ENCODE measurements at places on chromosomes 5 and 9. TPM values are rescaled to one million over a fixed set of nuclear protein-coding genes. Genes with fewer than 3 reads are reported as not detected.

DNA sequence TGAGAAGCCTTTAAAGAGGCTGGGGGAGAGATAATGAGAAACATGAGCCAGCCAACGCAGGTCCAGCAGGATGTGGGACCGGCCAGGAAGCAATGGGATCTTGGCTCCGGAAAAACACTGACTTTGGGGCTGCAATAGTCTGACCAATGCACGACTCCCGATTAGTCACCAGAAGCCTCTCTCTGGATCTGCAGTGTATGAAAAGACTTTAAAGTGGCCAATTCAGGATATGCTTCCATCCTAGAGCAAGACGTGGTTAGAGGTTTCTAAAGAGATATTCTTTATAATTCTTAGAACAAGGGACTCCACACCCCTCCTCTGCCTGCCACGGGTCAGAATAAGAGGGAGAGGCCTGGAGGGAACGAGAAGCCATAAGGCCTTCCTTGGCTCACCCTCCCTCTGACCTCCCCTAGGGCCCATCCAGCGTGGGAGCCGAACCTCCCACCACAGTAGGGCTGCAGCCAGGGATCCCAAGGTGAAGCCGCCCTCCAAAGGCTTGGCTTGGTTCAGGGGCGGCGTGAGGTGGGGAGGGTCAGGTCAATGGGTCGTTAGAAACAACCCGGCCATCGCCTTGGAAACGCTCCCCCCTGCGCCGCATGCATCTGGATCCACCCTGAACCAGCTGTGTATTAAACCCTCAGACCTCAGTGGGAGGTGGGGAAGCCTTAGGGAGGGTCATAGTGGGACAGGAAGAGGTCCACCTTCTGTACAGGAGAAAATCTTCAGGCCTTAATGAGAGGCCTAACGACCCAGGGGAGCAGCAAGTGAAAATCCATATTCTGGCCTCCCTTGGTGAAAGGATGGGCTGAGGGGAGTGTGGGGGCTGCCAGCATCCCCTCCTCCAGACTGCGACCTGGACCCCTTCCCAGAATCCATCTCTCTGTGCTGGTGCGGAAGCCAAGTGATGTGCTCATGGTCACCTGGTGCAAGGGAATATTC, 11.1 kb downstream of the FGF1 start:
- H3K36me3 ChIP-seq = no peaks in the 10 kb centered on the region
- peak; percentile 80 for DNase-seq
- H3K27me3 ChIP-seq = no peaks in the 10 kb centered on the region
- H3K4me1 ChIP-seq = peaks cover 36% of the 10 kb centered on the region
- no peak overlapping the region for H3K4me3 ChIP-seq

DNA sequence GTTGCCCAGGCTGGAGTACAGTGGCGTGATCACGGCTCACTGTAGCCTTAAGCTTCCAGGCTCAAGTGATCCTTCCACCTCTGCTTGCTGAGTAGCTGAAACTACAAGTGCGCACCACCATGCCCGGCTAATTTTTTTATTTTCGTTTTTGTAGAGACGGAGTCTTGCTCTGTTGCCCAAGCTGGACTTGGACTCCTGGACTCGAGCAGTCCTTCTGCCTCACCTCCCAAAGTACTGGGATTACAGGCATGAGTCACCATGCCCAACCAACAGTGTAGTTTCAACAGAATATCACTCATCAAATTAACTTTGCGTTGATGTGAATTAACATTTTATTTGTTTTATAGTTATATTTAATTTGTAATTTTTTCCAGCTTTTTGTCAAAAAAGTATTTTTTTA, 45.3 kb downstream of the WDR70 start:
- H3K27me3 ChIP-seq = no peaks in the 10 kb centered on the region
- no peaks in the 10 kb centered on the region for H3K4me1 ChIP-seq
- H3K4me3 ChIP-seq = no peak overlapping the region
- DNase-seq = peak; percentile 8
- no peak overlapping the region for H3K27ac ChIP-seq
- H3K36me3 ChIP-seq = no peaks in the 10 kb centered on the region

DNA sequence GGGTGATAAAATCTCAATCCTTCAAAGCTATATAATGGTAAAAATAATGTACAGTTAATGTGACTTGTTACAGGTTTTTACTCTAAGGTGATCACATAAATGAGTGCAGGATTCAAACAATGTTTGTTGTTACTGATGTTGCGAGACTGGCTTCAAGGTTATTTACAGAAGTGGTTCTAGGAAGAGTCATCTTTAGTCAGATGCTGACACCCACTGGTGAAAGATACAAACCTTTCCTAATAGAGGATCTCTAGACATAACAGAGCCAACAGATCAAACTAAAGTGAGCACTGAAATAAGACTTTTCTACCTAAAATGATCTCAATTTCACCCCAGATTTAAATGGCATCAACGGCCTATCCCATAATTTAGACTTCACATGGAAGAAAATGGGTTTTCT, 20.2 kb downstream of the ARSB start:
- no peaks in the 10 kb centered on the region for H3K27me3 ChIP-seq
- H3K36me3 ChIP-seq = no peaks in the 10 kb centered on the region
- H3K4me1 ChIP-seq = no peaks in the 10 kb centered on the region
- no peak overlapping the region for H3K27ac ChIP-seq
- DNase-seq = peak; percentile 64
- no peak overlapping the region for H3K4me3 ChIP-seq

DNA sequence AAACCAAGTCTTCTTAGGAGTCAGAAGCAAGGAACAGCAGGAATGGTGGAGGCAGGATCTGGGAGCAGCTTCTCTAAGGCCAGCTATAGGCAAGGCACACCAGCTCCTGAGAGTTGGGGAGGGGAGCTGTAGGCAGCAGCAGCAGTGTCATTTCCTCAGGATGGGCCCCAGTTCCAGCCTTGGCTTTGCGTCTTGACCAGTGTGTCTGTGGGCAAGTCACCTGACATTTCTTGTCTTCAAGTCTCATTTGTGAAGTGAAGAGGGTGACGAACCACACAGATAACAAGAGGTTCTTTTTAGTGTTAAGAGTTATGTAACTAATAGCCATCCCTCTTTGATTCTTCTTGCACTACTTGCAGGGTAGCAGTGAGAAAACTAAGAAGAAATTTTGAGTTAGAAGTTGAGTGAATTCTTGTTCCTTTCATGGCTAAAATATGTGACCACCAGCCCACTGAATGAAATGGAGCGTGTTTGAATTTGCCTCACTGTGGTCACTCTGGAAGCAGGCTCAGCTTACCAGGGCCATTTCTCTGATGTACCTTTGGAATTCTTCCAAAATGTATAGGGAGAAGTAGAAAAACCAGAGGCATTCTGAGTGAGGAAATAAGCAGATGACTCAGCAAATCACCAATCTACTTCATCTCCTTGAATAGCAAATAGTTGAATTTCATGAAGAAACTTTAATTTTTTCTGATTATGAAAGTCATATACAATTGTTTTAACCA, 42.4 kb downstream of the RHOBTB3 start:
- peaks cover 11% of the 10 kb centered on the region for H3K4me1 ChIP-seq
- no peak overlapping the region for H3K4me3 ChIP-seq
- H3K27me3 ChIP-seq = no peaks in the 10 kb centered on the region
- DNase-seq = peak; percentile 68

- H3K27me3 ChIP-seq = 0 out of 2 replicates have a peak, but pooled peaks cover 1% of the 10 kb centered on the region
- H3K27ac ChIP-seq = no peak within 1 kb of the TSS
- H3K4me1 ChIP-seq = no peaks in the 10 kb centered on the region
- H3K36me3 ChIP-seq = no peaks in the 10 kb centered on the region
- no peak within 1 kb of the TSS for H3K4me3 ChIP-seq
- DNase-seq = no peak
These were observed at the start of gene DBH for GRCh38 chr9:133635533-133636531. TSS of gene DBH (plus strand) at chr9:133636363. CDS start at chr9:133636372, 9 bp downstream.

Gene C5orf34
- total RNA-seq = 9.8 TPM

DNA sequence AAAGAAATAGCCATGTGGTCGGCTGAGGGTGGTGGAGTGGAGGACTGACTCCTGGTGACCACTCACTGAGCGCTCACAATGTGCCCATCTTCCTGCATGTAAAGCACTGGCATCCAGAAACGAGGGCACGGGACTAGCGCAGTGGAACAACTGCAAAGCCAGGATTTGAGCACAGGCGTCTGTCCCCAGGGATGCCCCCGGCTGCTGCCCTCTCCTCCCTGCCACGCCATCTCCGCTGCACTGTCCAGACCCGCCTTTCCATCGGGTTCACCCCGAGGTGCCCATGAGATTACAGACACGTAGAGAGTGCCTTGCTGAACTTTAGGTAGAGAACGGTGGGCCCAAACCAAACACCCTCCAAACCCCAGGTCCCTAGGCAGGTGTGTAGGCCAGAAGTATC, 44.7 kb downstream of the PRRT1B start:
- H3K27ac ChIP-seq = no peak overlapping the region
- DNase-seq = no peak
- H3K27me3 ChIP-seq = no peaks in the 10 kb centered on the region
- no peak overlapping the region for H3K4me3 ChIP-seq

DNA sequence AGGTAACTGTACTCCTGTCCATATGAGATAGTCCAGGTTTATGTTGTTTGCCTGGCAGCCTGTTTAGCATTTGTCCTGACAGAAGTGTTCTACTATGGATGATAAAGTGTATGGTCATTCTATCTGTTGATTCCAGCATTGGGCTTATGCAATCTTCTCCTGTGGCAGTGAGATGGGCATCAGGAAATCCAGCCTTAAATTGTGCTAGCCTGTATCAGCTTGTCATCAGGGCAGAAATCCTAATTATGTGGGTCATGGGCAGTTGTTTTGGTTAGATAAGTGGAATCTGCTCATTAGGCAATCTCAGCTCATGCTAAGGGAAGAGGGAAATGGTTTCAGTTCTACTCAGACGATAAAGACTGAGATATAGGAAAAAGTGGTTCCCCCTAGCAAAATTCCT, 247.4 kb upstream of the CHD1 start:
- no peak overlapping the region for H3K4me3 ChIP-seq
- no peak for DNase-seq
- no peaks in the 10 kb centered on the region for H3K36me3 ChIP-seq
- no peak overlapping the region for H3K27ac ChIP-seq
- H3K27me3 ChIP-seq = 0 out of 2 replicates have a peak, but pooled peaks cover 2% of the 10 kb centered on the region
